Cortex of kidney (tissue), 1 donor: ENCODE measurements at places on chromosomes 2 and 18.

- DNase-seq, result no peak
Measured at GRCh38 chr2:160551259-160551658, 57.7 kb upstream of the RBMS1 start.

DNA sequence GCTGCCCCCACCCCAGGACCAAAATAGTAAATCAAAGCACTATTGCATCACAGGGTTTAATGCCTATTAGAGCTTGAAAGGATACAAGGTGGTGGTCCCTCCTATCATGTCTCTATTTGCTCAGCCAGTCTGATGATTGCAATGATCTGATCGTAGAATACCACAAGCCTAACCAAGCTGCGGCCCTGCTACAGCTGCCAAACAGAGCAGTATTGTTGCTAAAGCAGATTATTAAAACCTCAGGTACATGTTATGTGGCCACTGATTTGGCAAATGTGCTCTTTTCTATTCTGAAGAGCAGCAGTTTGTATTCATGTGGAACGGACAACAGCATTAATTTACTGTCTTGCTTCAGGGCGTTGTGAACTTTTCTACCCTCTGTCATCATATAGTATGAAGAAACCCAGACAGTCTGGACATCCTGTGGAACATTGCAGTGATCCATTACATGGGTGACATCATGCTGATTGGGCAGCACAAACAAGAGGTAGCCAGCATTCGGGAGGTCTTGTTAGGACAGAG is 8.4 kb upstream of the VAPA start:
- DNase-seq, result no peak

DNA sequence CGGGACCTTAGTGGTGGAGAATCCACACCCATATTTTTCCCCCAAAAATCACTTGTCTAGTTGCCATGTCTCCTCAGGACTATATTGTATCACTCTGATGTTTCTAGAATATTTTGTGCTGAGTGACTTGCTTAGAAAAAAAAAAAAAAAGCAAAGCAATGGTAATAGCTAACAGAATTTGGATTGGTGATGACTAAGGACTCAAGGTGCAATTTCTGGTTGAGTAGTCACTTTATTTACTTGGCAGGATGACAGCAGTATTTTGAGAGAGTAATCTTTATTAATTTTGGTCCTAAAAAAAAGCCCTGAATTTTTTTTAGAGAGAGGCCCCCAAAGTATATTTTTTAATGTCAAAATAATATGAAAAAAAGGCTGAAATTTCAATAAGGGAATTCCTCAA is 32.8 kb upstream of the MYO3B start:
- no peak for DNase-seq

DNA sequence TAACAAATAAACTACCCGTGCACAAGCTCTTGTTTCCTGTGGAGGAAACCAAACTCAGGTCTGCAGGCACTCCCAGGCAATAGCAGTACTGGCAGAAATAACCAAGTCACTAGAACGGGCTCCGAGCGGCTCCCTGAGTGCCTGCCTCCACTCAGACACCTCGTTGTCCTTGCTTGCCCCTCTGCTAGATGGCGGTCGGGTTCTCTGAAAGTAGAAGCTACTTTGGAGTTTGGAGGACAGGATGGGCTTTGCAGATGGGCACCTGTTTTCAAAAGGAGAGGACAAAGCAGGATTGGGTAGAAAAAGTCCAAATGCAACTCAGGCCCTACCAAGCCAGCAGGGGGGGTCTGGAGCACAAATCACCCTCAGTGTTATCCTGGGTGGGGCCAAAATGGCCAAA is 136.4 kb downstream of the LRRC30 start:
- DNase-seq, result no peak

DNA sequence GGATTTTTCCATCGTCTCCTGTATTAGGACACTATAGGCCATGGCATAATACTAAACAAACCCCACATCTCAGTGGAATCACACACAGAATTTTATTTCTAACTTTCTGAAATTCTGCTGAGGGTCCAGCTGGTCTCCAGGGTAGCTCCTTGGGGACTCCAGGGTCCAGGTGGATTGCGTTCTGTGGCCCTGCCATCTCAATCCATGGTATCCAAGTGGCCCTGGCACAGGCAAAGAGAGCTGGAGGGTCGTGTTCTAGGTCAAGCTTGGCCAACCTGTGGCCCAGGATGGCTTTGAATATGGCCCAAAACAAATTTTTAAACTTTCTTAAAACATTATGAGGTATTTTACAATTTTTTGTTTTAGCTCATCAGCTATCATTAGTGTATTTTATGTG is 134.6 kb downstream of the CTIF start:
- DNase-seq, result no peak

DNA sequence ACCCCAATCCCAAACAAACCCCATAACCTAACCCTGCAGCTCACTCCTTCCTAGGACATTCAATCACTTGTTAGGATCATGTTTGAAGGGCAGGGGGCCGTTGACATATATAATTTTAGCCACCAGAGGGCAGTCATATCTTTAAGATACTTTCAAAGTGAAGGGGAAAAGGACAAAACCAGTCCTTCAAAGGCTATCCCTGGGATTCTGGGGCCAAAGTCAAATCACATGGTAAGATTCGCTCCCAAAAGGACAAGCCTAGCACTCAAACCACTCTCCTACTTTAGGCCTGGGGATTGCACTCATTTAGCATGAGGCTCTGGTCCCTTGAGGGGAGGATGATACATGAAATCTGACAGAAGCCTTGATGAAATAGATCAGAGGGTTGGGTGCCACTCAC is 44.6 kb downstream of the HAUS1 start:
- no peak for DNase-seq

DNA sequence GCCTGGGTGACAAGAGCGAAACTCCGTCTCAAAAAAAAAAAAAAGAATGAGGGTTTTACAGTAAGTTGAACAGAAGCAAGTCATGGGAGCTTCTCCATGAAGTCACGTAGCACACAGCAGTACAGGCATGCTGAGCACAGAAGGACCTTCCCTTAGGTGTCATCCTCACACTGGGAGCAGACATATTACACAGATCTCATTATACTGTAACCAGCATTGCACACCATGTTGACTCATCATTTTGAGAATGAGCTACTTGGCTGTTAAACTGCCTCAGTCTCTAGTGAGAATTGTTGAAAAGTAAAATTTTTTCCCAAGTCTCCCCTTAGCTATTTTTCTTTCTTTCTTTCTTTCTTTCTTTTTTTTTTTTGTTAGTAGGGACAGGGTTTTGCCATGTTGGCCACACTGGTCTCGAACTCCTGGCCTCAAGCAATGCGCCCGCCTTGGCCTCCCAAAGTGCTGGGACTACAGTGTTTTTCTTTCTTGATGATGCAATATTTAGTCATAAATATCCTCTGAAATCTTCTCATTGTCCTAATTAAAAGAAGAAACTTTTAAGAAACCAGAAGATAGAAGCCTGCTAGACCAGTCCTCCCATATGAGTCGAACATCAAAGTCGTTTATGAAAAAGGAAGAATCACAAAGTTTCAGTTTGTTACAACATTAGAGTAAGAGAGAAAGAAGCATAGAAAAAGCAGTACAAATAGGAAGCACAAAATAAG is 37.9 kb upstream of the PPP1CB start:
- no peak for DNase-seq

GRCh38 chr2:7604456-7604855 is 687.2 kb downstream of the RNF144A start:
- no peak for DNase-seq

- no peak for DNase-seq
Measured at GRCh38 chr18:39318462-39318861, 1752.9 kb upstream of the CELF4 start.

DNA sequence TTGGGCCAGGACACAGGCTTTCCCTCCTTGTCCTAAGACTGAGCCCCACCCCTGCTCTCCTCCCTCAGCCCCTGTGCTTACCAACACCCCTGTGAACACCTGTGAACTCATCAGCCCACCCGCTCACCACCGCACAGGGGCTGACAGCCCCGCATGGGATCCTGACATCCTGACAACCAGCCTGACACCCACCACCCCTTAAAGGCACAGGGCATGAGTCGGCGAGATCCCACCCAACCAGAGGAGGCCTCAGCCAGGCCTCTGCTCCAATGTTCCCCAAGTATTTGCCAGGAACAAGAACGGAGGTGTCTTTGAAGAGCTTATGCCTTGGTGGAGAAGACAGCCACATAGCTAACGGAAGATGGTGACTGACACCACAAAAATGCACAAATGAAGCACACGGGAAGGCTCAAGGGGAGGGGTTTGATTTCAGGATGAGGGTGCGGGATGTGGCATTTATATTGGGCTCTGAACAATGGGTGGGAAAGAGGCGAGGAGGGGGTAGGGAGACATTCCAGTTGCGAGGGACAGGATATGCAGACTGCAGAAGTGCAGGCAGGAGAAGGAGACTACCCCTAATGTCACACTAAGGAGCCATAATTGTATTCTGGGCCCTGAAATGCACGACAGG is 11.0 kb downstream of the RAB11FIP5 start:
- DNase-seq, result no peak

DNA sequence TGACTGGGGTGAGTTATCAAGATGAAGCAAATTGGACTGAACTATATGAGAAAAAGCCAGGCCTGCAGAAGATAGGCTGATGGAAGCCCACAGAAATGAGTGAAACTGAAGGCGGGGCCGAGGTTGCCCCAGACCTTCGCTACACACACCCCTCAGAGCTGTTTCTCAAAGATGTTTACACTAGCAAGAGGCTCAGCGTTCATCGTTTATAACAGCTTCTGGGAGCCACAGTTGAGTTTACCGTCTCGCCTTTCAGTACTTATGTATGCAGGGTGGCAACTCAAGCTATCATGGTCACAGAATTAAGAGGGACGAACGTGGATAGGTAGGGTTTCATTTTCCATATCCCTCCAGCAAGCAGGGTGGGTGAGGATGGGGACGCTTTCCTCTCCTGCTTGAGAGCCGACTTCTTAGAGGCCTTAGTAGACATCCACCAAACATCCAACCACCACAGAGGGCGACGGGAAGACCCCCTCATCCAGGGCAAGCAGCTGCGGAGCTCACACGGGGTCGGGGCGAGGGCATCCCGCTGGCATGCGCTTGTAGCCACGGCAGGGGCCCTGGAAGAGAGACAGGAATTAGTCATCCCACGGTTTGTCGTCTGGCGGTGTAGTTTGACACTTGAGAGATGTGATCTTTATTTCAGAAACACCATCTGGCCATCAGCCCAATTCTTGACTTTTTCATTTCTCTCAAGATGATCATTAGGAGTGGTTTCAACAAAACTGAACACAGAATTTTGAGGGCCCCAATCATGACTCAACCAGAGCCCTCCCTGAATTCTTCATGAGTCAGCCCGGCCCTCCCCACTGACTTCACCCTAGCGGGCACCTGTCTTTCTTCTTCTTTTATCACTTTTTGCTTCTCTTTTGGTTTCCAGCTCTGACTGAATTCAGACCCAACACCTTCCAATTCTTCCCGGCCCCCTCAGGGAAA is 109.1 kb upstream of the CTDP1 start:
- DNase-seq, result no peak

DNA sequence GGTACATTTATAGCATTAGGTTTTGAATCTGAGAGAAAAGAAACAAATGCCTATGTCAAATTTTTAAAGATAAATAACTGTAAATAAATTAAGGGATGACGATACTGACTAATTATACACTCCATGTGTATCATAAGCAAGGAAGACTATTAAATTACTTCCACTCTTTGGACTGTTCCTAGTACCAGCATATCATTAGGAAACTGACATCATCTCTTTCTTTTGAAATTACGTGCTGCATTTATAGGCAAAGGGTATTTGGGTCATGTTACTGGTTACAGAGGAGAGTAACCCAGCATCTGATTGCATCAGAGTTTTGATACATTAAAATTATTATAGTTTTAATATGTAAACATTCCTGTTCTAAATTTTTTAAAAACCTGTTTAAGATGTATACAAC is 309.7 kb downstream of the XIRP2 start:
- no peak for DNase-seq

- no peak for DNase-seq
Measured at GRCh38 chr2:72931280-72931910, 14.1 kb downstream of the EMX1 start.

DNA sequence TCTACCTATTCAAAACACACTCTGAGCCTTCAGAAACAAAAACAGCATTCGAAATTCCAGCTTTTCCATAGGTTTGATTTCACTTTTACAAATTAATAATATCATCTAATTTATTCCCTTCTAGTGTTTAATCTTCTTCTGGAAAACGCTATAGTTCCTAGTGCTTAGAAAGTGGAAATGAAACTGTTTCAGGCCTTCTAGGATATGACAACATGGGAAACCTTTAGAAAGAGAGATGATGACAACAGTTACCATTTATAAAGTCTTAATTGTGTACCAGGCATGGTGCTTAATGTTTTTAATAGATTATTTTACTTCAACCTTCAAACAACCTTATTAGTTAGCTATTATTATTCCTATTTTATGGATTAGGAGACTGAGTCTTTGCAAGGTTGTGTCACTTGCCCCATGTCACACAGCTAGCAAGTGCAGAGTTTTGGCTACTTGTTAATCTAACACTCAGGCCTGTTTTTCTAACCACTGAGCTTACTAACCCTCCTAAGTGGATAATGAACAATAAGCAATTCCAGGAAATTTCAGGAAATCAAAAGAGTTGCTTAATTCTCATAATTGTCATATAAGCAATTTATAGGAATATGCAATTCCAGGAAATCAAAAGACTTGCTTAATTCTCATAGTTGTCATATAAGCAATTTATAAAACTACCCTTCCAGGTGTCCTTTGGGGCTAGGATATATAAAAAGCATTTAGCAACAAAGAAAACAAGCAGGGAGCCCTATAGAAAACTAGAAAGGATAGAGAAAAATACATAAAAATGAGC is 206.0 kb downstream of the ZNF521 start:
- no peak for DNase-seq

- no peak for DNase-seq
Measured at GRCh38 chr2:240571314-240571973, 3.2 kb downstream of the RNPEPL1 start.

DNA sequence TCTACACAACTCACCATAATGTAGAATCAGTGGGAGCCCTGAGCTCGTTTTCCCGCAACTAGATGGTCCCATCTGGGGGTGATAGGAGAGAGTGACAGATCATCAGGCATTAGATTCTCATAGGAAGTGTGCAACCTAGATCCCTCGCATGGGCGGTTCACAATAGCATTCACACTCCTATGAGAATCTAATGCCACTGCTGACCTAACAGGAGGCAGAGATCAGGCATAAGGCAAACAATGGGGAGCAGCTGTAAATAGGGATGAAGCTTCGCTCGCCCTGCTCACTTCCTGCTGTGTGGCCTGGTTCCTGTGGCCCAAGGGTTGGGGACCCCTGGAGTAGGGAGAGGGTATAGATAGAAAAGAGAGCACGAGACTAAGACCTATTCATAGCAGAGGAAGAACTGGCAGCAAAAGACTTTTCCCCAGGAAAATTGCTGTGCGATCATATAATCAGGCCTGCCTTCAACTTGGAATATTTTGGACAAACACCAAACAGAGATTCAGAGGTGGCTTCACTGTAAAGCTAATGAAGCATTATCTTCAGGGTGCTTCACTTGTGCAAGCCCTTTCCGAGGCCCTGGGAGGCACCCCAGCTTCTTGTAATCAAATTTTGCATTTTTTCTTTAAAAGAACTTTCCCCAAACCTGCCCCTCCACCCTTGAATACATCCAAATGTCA is 29.0 kb upstream of the ATL2 start:
- no peak for DNase-seq

- no peak for DNase-seq
Measured at GRCh38 chr2:103660947-103661346, 899.1 kb downstream of the TMEM182 start.
